Hepatocyte (in vitro differentiated cells): ENCODE measurements at places on chromosomes 11 and 22. TPM values are rescaled to one million over a fixed set of nuclear protein-coding genes. Genes with fewer than 3 reads are reported as not detected.

DCHS1 gene
- total RNA-seq = 8.5 and 15.2 TPM in 2 replicates

DNA sequence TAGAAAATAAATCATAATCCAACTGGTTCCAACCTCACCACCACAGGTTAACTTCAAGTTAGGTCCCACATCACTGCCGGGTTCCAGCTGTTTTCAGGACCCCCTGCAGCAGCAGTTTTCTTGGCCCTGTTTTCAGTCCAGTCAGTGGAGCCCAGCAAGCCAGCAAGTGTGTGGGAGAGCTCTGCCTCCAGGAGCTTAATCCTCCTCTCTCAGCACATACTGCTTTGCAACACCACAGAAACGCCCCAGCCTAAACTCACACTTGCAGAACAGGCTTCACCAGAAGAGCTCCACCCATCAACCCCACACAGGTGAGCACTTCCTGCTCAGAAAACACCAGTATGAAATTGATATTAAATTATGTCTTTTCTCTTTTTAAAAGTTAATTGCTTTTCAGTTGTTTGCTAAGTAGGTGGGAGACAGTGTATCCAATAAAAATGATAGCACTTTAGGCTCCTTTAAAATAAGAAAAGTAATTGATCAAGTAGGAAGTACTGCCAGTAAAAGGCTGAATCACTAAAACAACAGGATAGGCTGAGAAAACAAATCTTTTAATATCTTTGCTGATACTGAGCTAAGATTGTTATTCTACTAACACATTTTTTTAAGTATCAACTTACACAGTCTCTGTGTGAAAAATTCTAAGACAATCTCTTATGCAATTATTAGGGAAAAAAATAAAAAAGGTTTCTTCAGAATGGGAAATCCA is 81.5 kb upstream of the TP53AIP1 start:
- H3K4me1 ChIP-seq = no peaks in the 10 kb centered on the region
- H3K27me3 ChIP-seq = no peaks in the 10 kb centered on the region
- peak overlapping the region; percentile 51 for H3K27ac ChIP-seq
- no peaks in the 10 kb centered on the region for H3K36me3 ChIP-seq
- DNase-seq = peak; percentile 75

DNA sequence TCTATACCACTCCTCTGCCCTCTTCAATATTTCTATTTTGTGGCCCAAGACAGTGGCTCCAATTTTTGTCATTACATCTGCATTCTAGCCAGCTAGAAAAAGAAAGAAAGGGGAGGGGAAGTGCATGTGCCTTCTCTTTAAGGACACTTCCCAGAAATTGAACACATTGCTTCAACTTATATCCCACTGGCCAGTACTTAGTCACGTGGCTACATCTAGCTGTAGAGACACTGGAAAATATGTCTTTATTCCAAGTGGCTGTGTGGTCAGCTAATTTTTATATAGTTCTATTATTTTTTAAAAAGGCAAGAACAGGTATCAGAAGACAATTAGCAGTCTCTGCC is 200.4 kb downstream of the SNX19 start:
- no peaks in the 10 kb centered on the region for H3K4me1 ChIP-seq
- H3K27ac ChIP-seq = no peak overlapping the region
- no peaks in the 10 kb centered on the region for H3K27me3 ChIP-seq
- H3K36me3 ChIP-seq = no peaks in the 10 kb centered on the region
- H3K4me3 ChIP-seq = no peak overlapping the region

GRCh38 chr22:47849576-47849975 is 1087.1 kb downstream of the TBC1D22A start:
- H3K27me3 ChIP-seq = no peaks in the 10 kb centered on the region
- no peak overlapping the region for H3K27ac ChIP-seq
- H3K36me3 ChIP-seq = no peaks in the 10 kb centered on the region
- H3K4me3 ChIP-seq = no peak overlapping the region
- no peaks in the 10 kb centered on the region for H3K4me1 ChIP-seq

- peaks cover 10% of the 10 kb centered on the region for H3K4me1 ChIP-seq
- no peaks in the 10 kb centered on the region for H3K27me3 ChIP-seq
- no peaks in the 10 kb centered on the region for H3K36me3 ChIP-seq
- H3K27ac ChIP-seq = peak overlapping the region; percentile 41
Observed at GRCh38 chr22:29690476-29690875, 29.3 kb upstream of the CABP7 start.
